ENCODE measurements at places on chromosomes 12 and 14.

DNA sequence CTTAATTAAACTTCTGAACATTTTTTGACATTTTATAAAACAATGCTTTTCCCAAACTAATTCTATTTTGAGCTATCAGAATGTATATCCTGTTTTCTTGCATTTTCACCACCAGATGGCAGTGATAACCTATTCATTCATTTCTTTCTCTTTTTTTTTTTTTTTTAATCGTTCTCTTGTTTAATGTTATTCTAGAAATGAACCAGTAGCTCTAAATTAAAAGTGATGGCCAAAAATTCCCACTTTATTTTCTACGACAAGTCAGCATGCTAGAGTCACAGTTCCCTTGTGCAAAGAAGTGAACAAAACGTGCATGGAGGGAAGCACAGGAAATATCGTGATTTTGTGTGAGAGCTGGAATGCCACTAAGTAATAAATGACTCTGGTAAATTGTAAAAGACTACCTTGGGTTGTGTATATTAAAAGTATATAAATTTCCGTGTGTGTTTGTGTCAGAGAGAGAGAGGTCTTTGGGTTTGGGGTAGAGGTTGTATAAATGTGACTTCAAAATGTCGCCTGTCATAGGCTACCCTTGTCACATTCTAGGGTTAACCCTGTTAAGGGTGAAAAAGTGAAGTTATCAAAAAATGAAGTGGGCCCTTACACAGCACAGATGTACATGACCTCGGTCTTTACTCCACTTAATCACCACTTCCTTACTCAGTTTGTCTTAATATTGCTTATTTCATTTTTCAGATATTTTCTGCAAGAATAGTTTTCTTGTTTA is 40.4 kb upstream of the LDHB start:
- peak; percentile 42 for DNase-seq

GRCh38 chr14:55370883-55371455 is 40.7 kb downstream of the ATG14 start:
- DNase-seq = no peak

GRCh38 chr14:60630129-60630528 is 19.1 kb downstream of the SIX1 start:
- DNase-seq = no peak

DNA sequence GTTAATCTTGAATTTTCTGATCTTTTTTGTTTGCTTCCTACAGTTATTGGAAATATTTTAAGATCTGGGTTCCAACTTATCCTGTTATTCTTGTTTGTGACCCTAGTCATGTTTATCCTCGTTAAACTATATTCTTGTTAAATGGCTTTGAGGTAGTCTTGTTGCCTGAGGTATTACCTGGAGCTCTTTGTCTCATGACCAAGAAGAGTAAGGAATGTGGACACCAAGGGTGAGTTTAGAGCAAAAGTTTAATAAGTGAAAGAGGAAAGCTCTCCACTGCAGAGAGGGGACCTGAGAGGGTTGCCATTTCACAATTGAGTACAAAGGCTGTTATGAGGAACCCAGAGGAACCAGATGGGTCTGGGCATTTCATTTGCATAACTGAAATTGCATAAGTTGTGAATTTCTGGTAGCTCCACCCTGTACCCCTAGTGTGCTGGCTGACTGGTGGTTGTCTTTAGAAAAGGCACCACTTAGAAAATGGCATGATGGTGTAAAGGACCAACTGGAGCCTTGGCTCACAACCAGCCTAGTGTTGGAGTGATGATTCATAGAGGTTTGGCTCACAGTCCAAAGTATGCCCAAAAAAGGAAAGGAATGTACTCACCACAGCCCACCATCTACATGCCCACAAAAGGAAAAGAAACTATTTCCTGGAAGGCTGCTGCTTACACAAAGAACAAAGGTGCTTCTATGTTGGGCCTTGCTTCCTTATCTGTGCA is 36.7 kb upstream of the RESF1 start:
- peak; percentile 88 for DNase-seq

- DNase-seq = no peak
Measured at GRCh38 chr14:57812741-57813140, 53.2 kb downstream of the SLC35F4 start.

- no peak for DNase-seq
Measured at GRCh38 chr14:45970621-45971020, 681.0 kb downstream of the RPL10L start.

- no peak for DNase-seq
Measured at GRCh38 chr12:113889076-113889475, 77.0 kb downstream of the RBM19 start.

DNA sequence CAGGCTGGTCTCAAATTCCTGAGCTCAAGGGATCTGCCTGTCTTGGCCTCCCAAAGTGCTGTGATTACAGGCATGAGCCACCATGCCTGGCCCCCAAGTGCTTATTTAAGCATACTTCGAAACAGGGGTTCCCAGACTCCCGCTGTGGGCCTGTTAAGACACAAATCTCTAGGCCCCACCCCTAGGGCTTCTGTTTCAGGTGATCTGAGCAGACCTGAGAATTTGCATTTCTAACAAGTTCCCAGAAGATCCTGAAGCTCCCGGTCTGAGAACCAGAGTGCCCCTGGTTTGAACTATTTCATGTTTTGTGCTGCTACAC is 25.0 kb downstream of the GCH1 start:
- no peak for DNase-seq

DNA sequence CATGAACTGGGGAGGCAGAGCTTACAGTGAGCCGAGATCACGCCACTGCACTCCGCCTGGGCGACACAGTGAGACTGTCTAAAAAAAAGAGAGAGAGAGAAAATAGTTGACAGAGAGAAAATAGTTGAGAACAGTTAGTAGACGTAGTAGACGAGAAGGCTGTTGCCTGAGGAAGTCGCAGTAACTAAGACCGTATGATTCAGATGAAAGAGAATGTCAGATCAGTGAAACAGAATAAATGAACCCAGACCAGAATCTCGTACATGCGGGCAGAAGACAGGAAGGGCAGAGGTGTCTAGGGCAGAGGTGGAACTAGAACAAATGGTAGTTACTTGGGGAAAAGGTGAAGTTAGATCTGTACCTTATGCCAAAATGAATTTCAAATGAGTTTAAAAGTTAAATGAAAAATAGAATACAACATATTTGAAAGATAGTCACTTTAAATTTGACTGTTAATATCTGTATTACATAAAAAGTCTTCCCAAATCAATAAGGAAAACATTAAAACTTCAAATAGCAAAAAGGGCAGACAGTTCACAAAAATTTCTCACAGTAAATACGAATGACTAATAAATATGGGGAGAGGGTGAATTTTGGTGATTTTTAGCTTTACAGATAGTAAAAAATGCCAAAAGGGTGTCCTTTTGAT is 17.7 kb downstream of the MDM2 start:
- no peak for DNase-seq

DNA sequence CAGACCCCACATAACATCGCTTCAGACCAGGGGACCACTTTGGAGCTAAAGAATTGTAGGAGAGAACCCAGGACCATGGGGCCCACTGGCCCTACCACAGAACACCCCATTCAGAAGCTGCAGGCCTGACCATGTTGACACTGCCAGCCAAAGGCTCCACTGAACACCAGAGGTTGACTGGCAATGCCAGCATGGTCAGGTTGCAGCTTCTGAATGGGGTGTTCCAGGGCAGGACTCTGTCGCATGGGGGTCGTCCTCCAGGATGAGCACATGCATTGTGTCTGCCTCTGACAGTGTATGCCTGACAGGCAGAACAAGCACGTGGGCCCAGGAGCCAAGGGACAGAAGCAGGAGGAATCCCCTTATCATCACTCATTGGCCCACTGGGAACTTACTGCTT is 34.1 kb downstream of the DIO3 start:
- no peak for DNase-seq

DNA sequence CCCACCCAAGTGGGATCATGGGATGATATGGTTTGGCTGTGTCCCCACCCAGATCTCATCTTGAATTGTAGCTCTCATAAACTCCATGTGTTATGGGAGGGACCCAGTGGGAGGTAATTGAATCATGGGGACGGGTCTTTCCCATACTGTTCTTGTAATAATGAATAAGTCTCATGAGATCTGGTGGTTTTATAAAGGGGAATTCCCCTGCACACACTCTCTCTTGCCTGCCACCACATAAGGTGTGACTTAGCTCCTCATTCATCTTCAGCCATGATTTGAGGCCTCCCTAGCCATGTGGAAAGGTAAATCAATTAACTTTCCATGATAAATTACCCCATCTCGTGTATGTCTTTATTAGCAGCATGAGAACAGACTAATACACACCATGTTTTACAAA is 109.2 kb downstream of the IGF1 start:
- peak; percentile 4 for DNase-seq

DNA sequence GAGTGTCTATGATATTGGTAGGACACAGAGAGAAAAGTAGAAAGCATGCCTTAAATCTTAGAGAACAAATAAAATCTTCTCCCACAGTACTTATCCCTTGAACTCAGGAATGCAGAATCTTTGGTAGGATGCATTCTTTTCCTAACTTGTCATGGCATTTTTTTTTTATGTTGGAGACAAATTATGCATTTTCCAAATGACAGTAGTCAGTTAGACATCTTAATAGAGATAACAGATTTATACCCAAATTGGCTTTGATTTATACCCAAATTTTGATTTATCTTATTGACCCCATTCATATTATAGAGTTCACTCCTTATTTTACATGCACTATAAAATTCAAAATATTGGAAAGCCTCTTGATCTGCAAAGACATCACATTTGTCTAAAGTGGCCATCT is 132.9 kb downstream of the CNTN1 start:
- DNase-seq = peak; percentile 13

DNA sequence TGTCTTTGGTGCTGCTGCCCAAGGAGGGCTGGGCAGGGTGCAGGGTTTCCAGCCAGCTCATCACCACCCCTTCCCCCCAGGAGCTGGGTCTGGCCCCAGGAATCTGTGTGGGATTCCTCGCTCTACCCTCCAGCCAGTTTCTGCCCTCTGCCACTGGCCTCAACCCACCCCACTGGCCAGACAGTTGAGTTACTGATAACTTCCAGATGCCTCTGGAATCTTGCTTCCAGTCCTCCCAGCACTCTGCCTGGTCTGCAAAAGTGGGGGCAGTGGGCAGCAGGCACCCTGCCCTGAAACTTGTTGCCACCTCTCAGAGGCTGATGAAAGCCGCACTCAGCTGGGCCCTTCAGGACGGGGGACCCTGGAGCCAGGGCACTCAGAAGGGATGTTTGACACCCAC is 20.1 kb upstream of the TBX3 start:
- DNase-seq = no peak

DNA sequence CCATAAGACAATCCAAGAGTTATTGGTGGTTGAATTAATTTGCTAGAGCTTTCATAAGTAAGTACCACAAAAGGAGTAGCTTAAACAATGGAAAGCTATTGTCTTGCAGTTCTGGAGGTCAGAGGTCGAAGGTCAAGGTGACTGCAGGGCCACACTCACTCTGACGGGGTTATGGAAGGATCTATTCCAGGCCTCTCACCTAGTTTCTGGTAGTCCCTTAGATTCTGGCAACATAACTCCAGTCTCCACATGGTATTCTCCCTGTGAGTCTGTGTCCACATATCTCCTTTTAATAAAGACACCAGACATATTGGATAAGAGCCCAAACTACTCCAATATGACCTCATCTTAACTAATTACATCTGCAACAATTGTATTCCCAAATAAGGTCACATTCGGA is 273.4 kb downstream of the FOXN3 start:
- no peak for DNase-seq
